ENCODE measurements at places on chromosomes 12 and 14.

- no peak for DNase-seq
These were observed 798 bp upstream of the RASAL1 start for GRCh38 chr12:113136128-113136989.

DNA sequence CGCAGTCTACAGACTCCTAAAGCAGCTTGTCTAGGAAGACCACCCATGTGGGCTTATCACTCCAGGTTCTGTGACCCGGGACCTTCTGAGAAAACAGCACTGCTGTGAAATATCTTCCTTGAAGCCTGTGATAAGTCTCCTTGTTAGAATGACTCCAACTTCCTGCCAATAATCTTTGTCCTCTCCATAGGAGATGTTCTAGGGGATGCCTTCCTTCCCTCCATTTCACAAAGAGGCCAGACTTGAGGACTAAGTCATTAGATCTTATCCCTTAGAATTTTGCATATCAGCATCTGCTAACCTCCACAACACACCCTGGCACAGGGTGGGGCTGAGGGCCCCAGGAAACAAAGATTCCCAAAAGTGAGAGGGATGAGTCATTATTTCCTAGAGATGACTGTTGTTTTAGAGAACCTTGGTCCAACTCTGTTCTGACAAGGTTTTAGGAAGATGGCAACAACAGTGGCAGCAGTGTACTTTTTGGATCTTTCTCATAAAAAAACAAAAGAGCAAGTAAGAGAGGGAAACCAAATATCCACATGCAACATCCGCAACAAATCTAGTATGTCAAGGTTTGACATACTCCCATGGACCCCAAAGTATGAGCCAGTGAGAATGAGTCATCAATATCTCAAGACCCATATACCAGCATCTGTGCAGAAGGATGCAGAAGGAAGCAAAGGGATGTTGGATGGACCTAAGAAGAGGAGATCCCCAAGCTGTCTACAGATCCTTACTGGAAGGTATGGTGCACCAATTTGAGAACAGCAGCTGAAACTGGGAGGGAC is 6.0 kb downstream of the LTB4R start:
- DNase-seq, result peak; percentile 52

- no peak for DNase-seq
These were observed 38.5 kb upstream of the FRS2 start for GRCh38 chr12:69431591-69432222.

- no peak for DNase-seq
These were observed 5.4 kb upstream of the MRPS35 start for GRCh38 chr12:27705263-27705662.

DNA sequence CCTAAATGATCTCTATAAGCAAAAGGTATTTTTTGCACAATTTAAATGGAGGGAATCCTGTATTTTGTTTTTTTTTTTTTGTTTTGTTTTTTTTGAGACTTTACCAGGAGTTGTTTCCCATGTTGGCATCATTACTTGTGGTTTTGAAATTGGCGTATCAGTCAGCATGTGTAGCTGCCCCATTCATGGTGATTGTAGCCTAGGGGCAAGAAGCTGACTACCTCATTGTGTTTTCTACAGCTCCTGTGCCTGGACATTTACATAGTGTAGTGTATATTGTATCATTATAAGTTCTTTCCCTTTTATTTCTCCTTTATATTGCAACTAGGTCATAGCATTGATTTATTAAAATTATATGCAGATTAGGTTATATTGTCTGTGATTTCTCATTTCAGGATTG is 24.5 kb downstream of the SAMD4A start:
- DNase-seq, result peak; percentile 52

DNA sequence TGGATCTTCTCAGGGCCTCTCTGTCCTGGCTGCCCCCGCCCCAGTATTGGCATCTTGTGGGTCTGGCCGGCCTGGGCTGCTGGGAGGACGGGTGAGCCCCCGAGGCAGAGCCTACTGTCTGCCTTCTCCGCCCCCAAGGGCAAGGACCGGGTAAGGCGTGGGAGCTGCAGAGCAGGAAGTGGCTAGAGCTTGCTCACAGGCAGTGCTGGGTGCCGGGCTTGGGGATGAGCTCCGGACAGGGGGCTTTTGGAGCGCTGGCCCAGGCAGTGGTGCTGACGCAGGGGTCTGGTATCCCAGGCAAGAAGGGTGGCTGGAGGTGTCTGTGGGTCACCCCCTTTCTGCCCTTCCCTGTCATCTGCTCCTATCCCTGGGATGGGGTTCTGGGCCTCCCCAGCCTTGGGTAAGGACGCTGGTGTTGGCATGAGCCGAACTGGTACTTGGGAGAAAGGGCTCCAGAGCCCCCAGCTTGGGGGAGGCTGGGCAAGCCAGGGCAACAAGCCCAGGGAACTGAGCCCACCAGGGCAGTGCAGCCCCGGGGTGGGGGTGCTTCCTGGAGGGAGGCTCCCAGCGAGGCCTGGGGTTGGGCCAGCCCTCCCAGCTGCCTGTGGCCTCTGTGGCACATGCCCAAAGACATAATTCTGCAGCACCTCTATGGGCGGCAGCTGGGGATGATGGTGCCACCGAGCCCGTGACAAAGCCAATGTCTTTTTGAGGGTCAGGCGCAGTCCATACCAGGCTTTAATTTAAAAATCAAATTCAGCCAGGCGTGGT is 126.3 kb downstream of the KIF26A start:
- no peak for DNase-seq

GRCh38 chr12:124786061-124786964 is 77.4 kb downstream of the SCARB1 start:
- peak; percentile 80 for DNase-seq

Measured in LHCN-M2 (cell line).